ENCODE measurements at places on chromosomes 3 and 15. TPM values are rescaled to one million over a fixed set of nuclear protein-coding genes. Genes with fewer than 3 reads are reported as not detected.

DNA sequence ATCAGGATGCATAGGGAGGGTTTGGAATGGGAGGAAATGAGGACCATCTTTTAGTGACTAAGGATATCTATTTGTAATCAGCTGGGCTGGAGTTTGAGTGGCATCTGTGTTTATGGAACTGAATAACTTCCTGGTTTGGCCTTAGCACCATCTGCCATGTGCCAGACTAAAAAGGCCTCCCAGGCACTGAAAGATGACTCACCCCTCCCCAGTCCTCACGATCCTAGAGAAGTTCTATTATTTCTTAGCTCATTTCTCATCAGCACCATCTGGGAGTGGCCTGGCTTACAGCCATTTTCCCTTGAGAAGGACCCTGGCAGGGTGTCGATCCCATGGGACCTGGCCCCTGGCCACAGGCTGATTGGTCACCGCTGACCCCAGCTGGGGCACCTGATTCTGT, 23.9 kb upstream of the CTXND1 start:
- DNase-seq = no peak

GRCh38 chr15:54094661-54095060, 116.4 kb downstream of the UNC13C start:
- no peak for DNase-seq

TRAT1 gene
- not detected for polyA plus RNA-seq

MYO5A gene
- 12.1 TPM for polyA plus RNA-seq
